Stimulated activated CD8-positive, alpha-beta memory T cell treated with anti-CD3 and anti-CD28 coated beads, Interleukin-15, amount 100 ng/mL, for 1 hour (primary cell): ENCODE measurements at places on chromosomes 4 and X.

- DNase-seq = no peak
These were observed 36.6 kb upstream of the PAQR3 start for GRCh38 chr4:78975865-78976264.

- DNase-seq = no peak
These were observed 27.6 kb downstream of the NUDT6 start for GRCh38 chr4:122894827-122895226.

DNA sequence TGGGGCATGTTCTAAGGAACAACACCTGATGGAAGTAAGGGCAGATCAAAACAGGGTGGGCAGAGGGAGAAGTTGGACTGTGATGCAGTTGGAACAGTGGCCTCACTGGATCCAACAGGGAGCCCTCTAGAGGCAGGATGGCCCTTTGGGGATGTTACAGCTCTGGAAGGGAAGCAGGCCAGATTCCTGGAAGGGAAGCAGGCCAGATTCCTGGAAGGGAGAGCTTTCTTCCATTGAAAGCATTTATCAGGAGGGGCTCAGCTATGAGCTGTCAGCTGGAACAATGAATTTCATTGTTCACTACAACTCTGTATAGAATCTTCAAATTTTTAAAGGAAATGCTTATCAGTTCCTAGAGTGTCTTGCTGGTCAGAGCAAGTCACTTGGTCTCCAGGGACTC, 17.7 kb downstream of the IL15 start:
- DNase-seq = no peak

- no peak for DNase-seq
These were observed 203.8 kb downstream of the AASDH start for GRCh38 chr4:56183344-56183959.

- no peak for DNase-seq
These were observed 759 bp downstream of the ZC4H2 start for GRCh38 chrX:64975491-64975890.

- DNase-seq = no peak
These were observed 71.5 kb downstream of the ANAPC4 start for GRCh38 chr4:25448379-25449109.

DNA sequence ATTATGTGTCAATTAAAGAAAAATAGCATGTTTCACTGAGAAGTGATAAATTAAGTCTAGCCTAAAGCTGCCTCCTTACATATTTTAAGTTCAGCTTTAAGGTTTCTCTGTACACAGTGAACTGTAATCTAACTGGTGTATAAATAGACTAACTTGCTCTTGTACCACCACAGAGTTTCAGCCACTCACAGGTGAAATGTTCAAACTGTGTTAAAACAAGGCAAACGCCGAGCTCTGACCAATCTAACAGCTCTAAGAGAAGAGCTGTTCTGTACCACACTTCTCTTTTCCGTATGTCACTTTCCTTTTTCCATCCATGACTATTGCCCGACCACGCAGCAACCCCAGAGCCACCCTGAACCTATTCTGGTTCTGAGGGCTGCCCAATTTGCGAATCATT, 64.5 kb downstream of the DCHS2 start:
- DNase-seq = no peak

DNA sequence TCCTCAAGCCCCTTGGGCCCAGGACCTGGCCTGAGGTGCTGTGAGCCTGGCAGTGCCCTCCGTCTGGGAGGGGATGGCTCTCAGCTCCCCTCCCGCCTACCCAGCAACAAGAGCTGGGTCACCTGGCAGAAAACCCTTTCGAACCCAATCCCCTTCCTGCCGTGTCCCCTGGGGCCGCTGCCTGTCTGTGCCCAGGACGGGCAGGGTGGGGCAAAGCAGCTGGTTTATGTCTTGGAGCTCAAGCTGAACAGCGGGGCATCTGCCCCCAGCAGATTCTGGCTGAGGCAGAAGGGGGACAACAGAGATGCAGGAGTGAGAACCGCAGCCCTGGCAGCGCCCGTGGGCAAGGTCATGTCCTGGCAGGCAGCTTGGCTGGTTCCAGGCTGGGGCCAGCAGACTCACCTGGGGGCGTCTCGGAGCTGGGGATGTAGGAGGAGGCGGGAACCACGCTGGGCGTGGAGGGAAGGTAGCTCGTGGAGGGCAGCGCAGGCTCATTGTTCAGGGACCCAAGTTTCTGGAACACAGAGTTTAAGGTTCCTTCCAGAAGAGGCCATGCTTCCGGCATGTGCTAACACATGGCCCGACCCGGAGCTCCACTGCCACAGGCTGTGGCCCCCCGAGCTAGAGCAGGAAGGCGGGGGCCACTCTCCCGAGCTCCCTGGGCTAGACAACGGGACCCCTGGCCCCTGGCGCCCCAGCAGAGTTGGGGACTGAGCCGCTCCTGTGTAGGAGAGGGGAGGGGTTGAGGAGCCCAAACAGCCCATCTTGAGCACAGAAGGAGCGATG, 24.2 kb downstream of the NELFA start:
- no peak for DNase-seq

- DNase-seq = no peak
These were observed 279.7 kb upstream of the FSTL5 start for GRCh38 chr4:162443510-162443909.

DNA sequence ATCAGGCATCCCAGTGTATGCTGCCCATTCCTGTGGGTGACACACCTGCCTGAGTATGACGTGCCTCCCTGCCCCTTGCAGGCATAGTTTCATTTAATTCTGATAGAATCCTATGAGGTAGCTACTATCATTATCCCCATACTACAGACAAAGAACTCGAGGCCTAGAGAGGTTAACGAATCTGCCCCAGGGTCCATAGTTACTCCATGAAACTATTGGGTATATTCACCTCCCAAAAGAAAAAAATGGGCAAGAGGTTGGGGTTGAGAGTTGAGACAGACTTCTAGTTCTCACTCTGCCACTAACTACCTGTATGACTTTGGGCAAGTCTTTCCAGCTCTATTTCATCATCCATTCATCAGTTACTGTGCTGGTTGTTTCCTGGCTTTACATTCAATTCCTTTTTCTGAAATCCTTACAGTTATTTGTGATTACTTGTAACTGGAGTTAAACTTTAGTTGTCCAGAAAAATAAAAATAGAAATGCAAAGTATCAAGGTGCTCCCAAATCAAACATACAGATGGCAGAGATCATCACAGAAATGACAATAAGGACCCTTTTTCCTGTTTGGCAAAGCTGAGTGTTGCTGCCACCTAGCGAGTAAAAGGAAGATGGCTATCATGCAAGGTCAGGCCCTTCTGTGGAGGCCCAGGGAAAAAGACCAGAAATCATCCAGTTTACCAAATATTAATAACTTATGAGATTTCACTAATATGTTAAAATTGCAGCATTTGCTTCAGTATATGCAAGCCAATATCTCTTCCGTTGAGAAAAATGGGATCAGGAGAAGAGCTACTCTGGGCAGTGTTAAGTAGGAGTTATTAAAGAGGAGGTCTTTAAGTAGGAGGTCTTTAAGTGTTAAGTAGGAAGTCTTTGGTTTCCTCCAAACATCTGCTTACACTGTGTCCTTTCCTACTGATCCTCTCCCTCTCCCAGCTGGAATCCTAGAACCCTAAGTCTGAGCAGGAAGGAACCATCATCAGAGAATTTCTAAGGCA, 17.1 kb upstream of the MAP7D3 start:
- DNase-seq = peak; percentile 15

DNA sequence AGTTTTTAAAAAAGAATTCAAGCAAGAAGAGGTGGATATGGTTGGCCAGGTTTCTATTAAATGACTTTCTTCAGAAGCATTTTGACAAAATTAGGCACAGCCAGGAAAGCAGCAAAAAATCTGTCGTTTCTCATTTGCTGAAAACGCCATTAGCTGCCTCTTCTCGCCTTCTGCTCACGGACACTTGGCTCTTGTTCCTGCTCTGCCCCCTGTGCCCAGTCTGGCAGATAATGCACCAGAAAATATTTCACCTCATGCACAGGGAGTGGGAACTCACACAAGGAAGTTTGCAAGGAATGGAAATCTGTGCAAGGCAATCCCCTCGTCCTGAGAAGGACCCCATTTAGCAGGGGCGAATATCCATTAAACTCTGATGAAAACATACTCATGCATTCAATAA, 260.0 kb downstream of the PACRGL start:
- DNase-seq = no peak

DNA sequence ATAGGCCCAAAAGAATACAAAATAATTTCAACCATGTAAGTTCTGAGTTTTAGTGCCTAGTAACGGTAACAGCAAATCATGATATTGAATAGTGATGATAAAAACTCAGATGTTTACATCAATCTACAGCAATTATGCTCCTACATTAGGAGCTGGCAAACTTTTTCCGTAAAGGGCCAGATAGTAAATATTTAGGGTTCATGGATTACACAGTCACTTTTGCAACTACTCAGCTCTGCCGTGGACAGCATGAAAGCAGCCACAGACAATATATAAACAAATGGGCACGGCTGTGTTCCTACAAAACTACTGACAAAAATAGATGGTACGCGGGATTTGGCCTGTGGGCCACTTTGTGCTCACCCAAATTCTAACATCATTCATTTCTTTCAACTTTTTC, 167.8 kb upstream of the NAP1L5 start:
- no peak for DNase-seq

DNA sequence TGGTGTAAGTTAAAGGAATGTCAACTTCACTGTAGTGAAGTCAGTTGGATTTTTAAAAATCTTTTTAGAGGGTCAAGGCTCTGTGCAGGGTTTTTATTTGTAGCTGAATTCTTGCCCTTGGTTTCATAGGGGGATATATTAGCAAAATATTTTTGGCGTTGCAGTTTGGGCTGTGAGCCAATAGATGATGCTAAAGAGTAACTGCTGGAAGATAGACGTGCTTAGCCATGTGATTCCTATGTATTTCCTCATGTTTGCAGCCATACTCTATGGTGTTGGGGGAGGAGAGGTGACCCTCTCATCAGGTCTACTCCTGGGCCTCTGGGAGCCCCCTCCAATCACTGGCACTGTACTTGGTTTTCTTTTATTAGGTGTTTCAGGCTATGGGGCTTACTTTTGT, 246.7 kb upstream of the ARHGAP24 start:
- DNase-seq = no peak

DNA sequence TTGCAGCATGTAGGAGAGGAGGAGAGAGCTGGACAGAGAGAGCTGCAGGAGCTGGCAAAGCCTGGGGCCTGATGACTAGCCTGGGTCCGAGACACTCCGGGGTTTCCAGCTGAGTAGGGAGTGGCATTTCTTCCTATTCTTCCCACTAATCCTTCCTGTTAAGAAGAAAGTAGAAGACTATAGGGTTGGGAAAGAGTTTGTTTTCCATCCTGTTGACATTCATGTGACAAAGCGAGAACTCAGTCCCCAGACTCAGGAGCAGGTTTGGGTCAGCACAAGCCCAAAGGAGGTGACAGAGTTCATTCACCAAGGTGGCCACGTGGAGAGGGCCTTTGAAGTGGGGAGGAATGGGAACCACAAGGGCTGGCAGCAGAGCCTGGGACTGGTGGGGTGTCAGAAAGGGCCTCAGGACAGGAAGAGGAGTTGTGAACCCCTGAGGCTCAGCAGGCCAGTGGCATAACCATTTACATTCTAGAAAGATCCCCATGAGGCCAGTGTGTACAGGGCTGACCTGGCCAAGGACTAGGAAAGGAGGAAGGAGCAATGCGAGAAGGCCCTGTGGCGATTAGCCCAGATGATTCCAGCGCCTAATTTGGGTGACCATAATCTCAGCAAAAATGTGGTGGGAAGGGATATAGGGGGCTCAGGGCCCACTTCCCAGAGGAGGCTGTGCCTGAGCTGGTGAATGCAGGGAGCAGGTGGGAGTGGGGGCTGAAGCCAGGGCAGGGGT, 3.3 kb upstream of the HAUS3 start:
- no peak for DNase-seq

GRCh38 chr4:89665662-89666061, 171.3 kb downstream of the SNCA start:
- no peak for DNase-seq

GRCh38 chr4:144591401-144591800, 54.6 kb upstream of the HHIP start:
- DNase-seq = no peak

DNA sequence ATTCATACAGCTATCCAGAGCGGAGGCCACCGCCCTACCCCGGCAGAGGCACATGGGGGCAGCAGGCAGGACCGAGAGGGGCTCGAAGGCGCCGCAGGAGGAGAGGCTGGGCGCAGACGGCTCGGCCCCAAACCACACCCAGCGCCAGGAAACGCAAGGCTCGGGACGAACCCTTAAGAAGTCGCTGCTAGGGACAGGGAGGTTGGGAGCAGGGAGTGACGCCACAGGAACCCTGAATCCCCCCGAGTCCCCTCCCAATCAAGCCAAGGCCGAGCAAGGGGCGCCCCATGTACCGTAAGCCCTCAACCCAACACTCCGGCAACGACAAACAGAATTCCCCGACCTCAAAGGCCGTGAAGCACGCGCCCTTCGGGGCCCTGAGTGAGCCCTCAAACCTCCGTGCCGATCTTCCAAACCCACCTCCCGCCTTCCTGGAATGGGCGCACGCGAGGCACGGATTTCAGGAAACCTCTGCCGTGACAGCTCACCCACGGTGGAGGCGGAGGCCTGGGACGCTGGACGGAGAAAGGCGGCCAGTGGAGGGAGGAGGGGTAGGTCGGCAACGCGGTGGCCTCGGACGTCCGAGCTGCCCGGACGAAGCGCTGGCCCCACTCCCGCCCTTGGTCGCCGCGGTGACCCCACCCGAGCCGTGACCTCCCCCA, 1.8 kb downstream of the ZFYVE28 start:
- DNase-seq = no peak

DNA sequence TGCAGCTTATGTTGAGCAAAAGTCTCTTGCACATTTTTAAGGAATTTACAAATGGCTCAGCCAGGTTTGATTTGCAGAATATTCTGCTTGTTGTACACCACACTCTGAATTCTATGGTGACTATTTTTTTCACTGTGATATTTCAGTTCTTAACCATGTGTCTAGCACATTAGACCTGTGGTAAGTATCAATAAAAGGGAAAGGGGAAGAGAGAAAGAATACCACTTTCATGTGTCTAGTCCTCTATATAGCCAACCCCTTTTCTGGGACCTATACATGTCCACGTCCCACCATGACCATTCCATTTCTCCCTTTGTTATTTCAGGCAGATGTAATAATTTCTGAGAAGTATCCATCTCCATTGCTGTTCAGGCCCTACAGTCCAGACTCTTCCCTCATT, 121.3 kb upstream of the PNPLA4 start:
- DNase-seq = no peak

DNA sequence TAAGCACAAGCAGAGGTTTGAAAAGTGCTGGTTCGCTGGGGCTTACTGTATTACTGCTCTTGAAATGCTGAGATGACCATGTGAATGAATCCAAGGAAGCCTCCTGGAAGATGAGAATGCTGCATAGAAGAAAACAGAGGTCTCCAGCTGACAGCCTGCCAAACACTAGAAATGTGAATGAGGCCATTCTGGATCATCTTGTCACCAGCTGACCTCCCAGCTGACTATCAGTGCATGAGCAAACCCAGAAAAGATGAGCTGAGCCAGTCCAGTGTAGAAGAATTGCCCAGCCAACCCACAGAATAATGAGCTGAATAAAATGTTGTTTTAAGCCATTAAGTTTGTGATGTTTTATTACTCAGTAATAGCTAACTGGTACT, 49.1 kb upstream of the DYNLT3 start:
- no peak for DNase-seq

DNA sequence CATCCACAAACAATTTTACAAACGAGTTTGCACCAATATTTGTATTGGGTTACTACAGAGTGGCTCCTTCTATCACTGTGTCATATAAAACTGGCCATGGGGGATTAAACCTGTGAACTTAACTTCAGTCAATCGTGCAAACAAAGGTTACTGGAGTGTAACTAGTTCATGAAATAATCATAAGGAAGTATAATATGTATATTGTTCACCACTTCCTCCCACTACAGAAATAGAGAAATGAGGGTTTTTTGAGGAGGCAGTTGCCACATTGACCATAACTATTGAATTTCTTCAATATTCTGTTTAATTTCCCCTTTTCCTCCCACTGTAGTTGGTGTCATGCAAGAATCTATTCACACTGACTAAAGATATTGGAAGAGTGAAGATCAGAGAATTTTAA, at the start of gene GPR82:
GPR82 (plus strand) TSS at position 356 of the 400 bp plus-strand sequence. CDS start 2,846 bp downstream, outside the sequence.
- DNase-seq = no peak
